ENCODE measurements at places on chromosomes 6 and 20.

DNA sequence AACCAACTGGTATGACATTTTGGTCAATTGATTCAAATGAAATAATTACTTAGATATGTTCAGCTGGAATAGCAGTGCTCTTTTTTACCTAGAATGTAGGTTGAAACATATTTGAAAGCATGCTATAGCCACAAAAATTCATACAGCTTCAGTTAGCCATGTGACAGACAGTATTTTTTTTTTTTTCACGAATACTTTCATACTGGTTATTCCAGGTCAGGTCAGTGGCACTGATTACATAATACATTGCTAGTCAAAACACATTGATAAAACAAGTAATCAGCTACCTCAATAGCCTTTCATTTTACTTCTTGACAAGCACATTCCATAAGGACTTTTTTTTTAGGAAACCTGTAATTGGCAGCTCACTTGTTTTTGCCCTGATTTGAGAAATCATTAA lies 222.6 kb downstream of the EYA4 start:
- no peak for DNase-seq

- DNase-seq: no peak
Measured at GRCh38 chr6:132511210-132511830, 1.6 kb downstream of the STX7 start.

GRCh38 chr6:130385064-130385695 lies 19.4 kb downstream of the TMEM200A start:
- no peak for DNase-seq

DNA sequence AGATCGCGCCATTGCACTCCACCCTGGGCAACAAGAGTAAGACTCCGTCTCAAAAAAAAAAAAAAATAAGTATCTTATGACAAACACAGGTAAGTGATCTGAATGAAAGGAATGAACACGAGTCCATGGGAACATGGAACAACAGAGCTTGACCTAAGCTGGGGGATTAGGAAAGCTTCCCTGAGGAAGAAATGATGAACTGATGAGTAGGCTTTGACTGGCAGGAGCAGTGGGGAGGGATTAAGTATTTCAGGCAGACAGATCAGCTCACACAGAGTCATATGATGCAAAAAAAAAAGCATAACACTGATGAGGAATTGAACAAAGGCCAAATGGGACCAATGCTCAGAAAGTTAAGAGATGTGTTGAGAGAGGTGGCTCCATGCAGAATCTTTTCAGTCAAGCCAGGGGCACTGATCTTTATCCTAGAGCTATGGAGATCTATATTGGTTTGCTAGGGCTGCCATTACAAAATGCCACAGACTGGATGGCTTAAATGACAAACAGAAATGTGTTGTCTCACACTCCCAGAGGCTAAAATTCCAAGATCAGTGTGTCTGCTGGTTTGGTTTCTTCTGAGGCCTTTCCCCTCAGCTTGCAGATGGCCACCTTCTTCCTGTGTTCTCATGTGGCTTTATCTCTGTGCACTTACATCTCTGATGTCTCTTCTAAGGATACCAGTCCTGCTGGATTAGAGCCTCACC lies 85.6 kb downstream of the ANKRD6 start:
- no peak for DNase-seq

DNA sequence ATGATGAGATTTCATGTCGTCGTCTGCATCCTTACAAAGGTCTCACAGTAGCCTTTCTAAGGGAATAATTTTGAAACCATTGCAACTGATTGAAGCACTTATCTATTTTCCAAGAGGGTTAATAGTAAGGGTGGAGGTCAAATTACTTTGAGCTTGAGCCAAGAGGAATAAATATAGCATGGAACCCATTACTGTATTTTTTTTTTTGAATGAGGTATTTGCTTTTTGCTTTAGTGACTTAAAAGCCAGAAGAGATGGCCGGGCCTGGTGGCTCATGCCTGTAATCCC lies 78.3 kb downstream of the SCAND1 start:
- DNase-seq: no peak

DNA sequence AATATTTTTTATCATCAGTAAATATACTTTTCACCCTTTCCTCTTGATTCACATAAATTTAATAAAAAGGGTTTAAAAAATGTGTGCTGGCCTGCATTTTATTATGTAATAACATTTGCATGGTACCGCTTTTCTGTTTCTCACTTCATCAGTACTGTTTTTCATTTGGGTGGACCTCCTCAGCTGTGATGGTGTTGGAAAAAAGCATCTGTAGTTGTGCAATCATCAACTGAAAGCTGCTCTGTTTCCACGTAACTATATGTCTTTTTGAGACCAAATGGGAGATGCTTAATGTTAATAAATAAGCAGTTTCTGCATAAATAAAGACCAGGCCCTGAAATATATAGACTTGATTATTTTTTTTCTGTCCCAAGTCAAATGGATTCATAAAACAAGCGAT lies 31.6 kb upstream of the CENPW start:
- no peak for DNase-seq

DNA sequence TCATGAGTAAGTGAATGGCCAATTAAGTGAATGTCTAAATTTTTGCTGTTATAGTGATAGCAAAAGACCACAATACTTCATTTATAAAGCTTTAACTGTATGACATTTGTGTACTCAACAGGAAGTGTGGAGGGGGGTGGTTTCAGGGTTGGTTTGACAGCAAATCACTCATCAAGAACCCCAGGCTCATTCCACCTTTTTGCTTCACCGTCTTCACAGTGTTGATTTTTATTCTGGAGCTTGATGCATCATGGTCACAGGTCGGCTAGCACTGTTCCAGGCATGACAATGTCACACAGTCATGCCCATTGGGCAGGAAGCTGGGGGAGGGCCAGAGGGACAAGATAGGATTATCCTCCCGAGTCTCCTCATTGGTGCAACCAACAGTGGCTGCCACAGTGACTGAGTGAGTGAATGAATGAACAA lies 75.0 kb downstream of the MDGA1 start:
- DNase-seq: no peak

- no peak for DNase-seq
Measured at GRCh38 chr20:17969278-17969883, 563 bp downstream of the MGME1 start.

GRCh38 chr6:106981926-106982325 lies 7.4 kb upstream of the CD24 start:
- no peak for DNase-seq

GRCh38 chr20:14717134-14717999 lies 380.0 kb upstream of the FLRT3 start:
- DNase-seq: no peak

DNA sequence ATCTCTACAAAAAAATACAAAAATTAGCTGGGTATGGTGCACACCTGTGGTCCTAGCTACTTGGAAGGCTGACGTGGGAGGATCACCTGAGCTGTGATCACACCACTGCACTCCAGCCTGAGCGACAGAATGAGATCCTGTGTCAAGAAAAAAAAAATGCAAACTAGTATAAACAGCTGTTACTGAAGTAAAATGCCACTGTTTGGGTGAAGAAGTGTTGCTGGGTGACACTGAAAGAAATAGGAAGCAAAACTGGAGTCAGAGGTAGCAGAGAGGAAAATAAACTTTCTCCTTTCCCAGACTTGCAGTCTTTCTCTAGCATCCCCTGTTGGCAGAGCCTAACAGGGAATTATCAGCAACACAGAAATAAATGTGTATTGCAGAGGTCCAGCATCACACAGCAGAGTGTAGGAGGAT lies 241.2 kb upstream of the PREP start:
- no peak for DNase-seq

DNA sequence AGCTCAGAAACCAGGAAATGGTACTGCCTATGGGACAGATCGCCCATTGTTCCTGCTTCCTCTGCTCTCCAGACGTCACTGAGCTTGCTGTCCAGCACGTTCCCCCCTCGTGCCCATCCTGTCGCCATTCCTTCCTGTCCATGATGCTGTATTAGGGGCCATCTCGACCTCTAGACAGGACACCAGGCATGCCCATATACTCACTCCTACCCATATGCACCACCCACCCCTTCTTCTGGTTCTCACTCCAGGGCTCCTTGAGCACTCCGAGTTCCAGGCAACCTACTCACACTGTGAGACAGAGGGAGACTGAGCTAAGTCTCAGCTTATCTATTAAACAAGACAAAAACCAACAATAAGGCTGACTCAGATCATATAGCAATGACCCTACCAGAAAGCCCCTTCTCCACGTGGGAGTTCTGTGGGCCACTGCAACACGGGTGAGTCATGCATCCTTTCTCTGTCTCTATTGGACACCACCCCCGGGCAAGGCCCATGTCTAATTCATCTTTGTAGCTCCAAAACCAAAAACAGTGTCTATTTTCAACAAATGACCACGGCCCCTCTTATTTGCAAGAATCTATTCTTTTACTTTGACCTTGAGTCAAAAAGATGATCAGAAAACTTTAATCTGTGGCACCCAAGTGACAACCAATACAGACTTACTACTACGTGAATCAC lies 65.7 kb downstream of the PSMG4 start:
- DNase-seq: no peak

DNA sequence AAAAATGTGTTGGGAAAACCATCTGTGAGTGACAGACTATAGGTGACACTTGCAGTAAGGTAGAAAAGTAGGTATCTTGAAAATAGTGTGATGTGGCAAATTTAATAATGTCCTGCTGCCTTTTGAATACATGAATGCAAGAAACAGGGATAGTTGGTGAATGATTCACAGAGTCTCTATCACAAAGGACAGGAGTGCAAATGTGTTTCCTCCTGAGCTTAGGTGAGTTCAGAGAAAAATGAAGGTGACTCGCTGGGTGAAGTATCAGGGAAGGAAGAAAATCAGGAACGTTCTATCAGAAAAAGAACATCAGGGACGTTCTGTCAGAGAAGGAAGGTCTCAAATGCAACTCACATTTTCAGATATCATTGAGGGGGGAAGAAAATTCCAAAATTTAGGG lies 557.8 kb upstream of the SLC35B3 start:
- DNase-seq: no peak

GRCh38 chr6:71130277-71130676 lies 158.3 kb upstream of the OGFRL1 start:
- DNase-seq: no peak

GRCh38 chr6:18389479-18389878 lies 2.3 kb downstream of the RNF144B start:
- no peak for DNase-seq

GRCh38 chr20:8858181-8858787 lies 210.6 kb upstream of the PLCB4 start:
- no peak for DNase-seq

- DNase-seq: no peak
Measured at GRCh38 chr20:49878977-49879376, 36.4 kb downstream of the SPATA2 start.

GRCh38 chr6:16582446-16583143 lies 178.7 kb downstream of the ATXN1 start:
- no peak for DNase-seq

DNA sequence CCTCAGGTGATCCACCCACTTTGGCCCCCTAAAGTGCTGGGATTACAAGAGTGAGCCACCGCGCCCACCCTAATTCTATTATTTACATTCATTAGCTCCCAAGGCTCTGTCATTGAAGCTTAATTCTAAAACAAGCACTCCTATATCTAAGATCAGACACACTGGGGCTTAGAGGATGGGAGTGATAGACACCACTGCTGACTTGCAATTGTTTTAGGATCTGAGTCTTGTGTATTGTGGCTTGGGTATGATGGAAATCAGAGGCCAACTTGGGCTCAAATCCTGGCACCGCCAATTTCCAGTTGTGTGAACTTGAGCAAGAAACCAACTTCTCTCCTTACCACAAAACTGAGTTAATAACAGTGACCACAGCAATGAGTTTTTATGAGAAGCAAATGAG lies 34.7 kb downstream of the MTRES1 start:
- no peak for DNase-seq

Data from stimulated activated CD8-positive, alpha-beta memory T cell treated with anti-CD3 and anti-CD28 coated beads, Interleukin-12 subunit alpha, Interleukin-12 subunit beta, amount 100 ng/mL, for 4 hours (primary cell).